MV-4-11 (cell line): ENCODE measurements at places on chromosomes 2 and 18.

GRCh38 chr18:33470216-33470615, 29.7 kb upstream of the CCDC178 start:
- DNase-seq: no peak

DNA sequence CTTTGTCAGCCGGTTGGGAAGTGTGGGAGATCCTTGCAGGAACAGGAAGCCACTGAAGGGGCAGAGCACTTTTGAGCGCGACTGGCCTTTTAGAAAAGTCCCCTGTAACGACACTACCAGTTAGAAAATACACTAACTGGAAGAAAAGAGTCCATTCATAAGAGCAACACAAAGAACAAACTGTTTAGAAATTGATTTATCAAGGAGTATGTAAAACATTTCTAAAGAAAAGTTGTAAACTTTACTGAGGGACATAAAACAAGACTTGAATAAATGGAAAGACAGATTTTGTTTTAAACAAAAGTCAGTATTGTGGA, 29.8 kb upstream of the POMC start:
- no peak for DNase-seq

- no peak for DNase-seq
Measured at GRCh38 chr2:129205766-129206165, 773.7 kb upstream of the RAB6C start.

- no peak for DNase-seq
Measured at GRCh38 chr18:58055890-58056558, 12.0 kb downstream of the NEDD4L start.

DNA sequence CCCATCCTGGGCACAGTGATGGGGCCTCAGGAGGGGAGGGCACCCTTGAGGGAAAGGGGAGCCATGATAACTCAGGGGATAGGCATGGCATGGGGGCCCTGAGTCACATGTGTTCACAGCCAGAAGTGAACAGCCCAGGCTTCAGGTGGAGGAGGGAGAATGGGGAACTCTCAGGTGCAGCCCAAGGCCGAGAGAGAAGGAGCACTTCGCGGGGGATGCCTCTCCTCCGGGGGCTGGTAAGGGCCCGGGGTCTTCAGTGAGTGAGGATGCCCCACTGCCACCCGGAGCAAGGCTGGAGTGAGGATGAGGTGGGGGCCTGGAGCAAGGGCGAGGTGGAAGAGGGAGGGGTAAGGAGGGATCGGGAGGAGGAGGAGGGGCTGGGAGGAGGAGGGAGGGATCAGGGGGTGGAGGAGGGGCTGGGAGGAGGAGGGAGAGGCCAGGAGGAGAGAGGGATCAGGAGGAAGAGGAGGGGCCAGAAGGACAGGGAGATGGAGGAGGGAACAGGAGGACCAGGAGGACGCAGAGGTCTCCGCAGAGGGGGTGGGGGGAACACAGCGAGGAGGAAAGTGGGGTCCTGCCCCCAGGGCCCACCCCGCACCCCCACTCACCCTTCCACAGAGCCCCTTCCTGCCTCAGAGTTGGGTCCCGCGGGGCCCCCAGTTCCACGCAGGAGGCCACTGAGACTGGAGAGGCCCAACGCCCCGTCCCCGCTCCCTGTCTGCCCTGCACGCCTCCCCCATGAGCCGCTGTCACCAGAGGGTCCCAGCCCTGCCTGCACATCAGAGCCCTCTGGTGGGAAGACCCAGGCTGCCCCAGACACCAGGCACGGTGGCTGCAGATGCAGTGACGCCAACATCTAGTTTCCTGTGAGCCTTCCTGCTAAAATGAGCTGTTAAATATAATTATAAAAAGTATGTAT, 42.8 kb downstream of the RAMP1 start:
- no peak for DNase-seq
